B cell (primary cell): ENCODE measurements at places on chromosomes 16 and 17. TPM values are rescaled to one million over a fixed set of nuclear protein-coding genes. Genes with fewer than 3 reads are reported as not detected.

The NPIPA5 gene
- polyA plus RNA-seq, result 5.2 and 21.0 TPM in 2 replicates

DNA sequence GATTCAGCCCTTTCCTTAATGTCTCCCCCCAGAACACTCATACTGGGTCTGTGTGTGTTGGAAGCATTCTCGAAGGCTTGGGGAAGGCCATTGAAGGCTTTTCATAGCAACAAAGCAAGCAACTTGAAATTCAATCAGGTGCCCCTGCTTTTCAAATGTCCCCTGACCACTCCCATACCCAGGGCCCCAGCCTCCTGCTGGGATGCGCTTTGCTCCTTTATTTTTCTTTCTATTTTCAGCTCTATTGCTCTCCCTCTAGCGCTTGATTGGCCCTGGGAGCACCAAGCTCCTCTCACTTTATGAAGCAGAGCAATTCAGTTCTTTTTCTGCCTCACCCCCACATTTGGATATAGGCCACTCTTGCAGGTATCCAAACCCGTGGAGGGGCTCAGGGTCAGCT lies 92.0 kb downstream of the WSCD1 start:
- DNase-seq, result no peak

- no peak for DNase-seq
Measured at GRCh38 chr16:49781401-49781800, 74.5 kb downstream of the ZNF423 start.

DNA sequence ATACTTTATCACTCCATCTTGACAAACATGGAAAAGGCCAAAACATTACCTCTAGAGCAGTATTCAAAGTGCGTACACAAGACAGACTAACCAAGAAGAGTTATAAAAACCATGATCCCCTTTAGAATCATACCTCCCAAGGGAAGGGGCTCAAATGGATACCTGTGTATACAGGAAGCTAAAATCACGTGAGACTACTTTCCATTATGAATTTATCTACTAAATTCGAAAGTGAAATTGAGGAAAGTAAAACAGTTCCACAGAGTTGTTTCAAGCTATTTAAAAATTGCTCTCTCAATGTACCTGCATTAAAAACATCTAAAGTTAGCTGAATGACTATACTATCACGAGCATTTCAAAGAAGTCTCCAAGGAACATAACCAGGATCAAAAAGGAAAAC lies 32.7 kb downstream of the AP1G1 start:
- DNase-seq, result peak; percentile 26

GRCh38 chr17:48499248-48499647 lies 31.6 kb downstream of the HOXB1 start:
- DNase-seq, result no peak

DNA sequence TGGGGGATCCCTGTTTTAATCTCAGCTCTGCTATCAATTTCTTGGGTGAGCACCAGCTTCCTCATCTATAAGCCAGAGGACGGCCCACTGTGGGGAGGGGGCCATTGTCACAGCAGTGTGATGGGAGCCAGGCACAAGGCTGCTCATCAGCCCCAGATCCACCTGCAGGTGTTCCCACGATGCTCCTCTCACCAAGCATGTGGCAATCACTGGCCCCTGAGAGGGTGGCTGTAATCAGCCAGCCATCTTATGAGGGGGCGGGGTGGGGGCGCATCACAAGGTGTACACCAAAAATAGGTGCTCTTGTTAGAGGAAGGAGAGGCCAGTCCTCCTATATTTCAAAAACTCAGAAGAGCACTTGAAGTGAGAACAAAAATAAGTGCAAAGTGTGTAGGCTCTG lies 31.2 kb downstream of the HNF1B start:
- no peak for DNase-seq

DNA sequence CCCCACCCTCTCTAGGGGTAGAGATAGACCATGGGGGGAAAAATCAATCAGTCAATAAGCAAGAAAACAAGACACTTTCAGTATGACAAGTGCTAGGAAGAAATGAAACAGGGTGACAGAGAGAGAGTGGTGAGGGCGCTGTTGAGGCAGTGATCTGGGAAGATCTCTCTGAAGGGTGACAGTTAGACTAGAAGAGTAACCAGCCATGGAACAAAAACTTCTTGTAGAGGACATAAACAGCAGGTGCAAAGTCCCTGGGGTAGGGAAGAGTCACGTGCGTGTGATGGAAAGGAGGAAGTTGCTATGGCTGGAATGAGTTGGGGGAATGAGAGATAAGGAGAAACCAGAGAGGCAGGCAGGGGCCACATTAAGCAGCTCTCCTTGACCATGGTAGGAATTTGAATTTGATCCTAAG lies 16.8 kb upstream of the EMP2 start:
- DNase-seq, result no peak

DNA sequence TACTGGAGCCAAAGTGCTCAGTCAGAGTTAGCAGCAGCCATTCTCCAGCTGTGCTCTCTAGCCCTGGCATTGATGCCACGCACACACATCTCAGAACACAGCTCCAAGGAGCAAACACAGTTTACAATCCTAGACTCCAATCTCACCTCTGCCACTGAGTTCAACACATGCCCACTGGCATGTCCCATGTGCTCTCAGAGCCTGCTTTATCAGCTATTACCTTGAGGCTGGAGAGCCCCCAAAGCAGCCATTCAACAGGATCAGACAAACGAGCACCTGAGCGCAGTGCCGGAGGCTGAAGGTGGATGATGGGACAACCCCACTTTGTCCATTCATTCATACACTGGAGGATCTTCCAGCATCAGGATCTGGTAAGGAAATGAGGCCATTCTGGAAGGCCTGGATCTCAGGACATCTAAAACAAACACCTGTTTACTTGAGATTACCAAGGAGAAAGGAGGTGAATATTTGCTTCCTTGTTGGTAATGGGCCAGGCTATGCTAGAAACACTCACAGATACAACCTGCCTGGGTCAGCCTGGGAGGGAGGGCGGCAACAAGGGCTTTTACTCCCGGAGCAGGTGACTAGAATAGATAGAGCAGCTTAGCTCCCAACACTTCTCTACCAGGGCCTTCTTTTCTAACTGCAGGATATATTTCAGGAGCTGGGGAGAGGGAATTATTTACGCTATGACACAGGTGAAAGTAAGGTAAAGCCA lies 25.4 kb downstream of the RANBP10 start:
- DNase-seq, result no peak

The LDAF1 gene
- polyA plus RNA-seq, result 9.6 and 11.3 TPM in 2 replicates

DNA sequence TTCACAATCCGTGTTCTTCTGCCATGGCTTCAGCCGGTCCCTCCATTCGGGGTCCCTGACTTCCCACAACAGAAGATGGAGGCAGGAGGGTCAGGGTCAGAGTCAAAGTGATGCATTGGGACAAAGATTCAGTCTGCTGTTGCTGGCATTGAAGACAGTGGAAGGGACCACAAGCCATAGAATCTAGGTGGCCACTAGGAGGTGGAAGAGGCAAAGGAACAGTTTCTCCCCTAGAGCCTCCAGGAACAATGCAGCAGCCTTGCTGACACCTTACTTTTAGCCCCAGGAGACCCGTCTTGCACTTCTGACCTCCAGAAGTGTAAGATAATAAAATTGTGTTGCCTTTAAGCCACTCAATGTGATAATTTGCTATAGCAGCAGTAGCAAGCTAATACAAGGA lies 55.9 kb downstream of the MFSD11 start:
- DNase-seq, result no peak

DNA sequence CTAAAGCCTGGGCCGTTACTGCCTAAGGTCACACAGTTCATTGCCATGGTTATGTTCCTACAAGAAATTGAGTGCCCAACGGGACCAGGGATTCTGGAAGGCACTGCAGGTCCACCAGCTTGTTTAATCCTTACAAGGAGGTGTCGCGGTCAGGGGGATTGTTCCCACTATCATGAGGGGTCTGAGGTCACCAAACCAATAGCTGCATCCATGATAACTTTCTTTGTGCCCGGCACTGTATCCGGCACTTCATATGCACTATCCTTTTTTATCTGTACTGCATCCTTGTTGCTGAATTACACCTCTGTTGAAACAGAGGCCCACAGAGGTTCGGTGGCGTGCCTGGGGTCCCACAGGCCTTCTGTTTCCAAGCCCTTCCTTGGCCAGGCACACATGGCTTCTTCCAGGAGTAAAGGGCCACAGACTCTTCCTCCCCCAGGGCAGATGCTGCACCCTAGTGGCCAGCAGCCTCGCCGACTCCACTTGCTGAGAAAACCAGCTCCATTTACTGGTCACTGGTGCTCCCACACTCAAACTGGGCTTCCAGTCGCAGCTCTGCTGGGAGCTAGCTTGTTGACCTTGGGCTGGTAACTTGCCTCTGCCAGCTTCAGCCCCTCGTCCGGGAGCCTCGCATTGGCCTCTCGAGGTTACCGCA lies 82.0 kb upstream of the PLCG2 start:
- peak; percentile 30 for DNase-seq

- no peak for DNase-seq
Measured at GRCh38 chr17:82560252-82560642, 40.7 kb downstream of the FOXK2 start.

DNA sequence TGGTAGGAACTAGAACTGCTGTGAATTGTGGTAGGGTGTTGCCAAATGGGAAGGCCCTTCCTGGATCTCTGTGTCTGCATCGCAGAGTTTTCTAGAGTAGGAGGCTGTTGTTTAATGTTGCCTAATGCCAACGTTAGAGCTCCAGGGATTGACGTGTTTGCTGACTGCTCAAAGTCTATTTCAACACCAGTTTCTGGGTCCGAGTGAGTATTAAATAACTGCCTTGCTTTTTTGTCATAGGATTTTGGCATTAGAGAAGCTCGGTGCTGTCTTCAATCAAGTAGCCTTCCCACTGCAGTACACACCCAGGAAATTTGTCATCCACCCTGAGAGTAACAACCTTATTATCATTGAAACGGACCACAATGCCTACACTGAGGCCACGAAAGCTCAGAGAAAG lies 40.0 kb downstream of the SF3B3 start:
- DNase-seq, result no peak

GRCh38 chr17:78449983-78450595 lies 71.6 kb downstream of the PGS1 start:
- no peak for DNase-seq

GRCh38 chr16:75061669-75062068 lies 54.9 kb downstream of the LDHD start:
- DNase-seq, result no peak

GRCh38 chr17:7218166-7218565 lies 1.5 kb downstream of the DLG4 start:
- no peak for DNase-seq

DNA sequence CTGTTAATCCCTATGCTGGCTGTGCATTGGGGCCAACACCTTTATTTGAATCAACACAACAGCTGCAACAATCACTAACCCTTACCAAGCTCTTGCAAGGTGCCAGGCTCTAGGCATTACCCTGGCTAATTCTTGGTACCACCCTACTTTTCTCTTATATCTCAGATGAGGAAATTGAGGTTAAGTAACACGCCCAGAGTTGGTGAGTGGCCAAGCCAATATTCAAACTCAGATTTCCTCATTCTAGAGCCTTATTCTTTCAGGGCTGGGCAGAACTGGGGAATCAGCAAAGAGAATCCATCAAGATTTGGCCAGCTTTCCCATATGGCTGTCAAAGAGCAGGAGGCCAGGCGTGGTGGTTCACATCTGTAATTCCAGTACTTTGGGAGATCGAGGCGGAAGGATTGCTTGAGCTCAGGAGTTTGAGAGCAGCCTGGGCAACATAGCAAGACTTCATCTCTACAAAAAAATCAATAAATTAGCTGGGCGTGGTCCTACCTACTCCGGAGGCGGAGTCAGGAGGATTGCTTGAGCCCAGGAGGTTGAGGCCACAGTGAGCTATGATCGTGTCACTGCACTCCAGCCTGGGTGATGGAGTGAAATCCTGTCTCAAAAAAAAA lies 23.7 kb downstream of the ARSG start:
- DNase-seq, result no peak

- no peak for DNase-seq
Measured at GRCh38 chr16:81595629-81596292, 151.2 kb downstream of the CMIP start.

The PKMYT1 gene
- 1.4 and 2.6 TPM in 2 replicates for polyA plus RNA-seq

- no peak for DNase-seq
Measured at GRCh38 chr16:53129281-53130158, 74.7 kb downstream of the CHD9 start.

DNA sequence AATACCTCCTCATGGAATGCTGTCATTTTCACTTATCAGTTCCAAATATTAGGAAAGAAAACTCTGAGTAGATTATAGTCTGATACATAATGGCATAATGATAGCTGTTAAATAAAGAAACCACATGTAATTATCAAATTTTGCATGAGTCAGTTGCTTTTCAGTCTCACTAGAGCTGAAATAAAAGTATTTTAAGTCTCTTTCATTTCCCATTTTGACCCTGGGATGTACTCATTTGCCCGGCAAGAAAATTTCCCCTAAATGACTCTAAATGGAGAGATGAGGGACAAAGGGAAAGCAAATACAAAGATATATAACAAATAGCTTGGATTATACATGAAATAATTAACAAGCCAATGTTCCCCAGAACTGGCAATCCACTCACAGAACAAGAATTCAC lies 47.9 kb upstream of the CPHXL start:
- no peak for DNase-seq

DNA sequence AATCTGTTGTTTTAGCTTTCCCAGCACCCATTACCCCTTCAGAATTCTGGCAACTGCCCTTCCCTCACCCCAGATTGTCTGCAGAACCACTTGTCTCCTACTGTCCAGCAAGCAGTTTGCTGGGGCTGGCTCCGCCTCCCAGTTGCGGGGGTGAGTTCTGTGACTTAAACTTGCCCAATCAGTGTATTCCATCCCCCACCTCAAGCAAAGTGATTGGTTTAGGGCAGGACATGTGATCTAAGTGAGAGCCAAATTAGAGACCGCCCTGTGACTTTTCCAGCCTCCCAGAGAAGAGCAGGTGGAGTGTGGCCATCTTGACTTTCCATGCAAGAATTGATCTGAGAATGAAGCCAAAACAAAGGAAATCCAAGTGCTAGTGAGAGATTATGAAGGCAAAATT lies 22.7 kb upstream of the SRCIN1 start:
- DNase-seq, result no peak

DNA sequence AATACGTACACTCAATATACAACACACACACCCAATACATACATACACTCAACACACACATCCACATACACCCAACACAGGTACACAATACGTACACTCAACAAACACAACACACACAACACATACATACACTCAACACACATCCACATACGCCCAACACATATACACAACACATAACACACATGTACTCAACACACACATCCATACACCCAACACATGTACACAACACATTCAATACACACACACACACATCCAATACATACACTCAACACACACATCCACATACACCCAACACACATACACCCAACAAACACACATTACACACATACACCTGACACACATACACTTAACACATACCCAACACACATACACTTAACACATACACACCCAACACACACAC lies 95.9 kb downstream of the CCDC182 start:
- no peak for DNase-seq

GRCh38 chr16:85330694-85331188 lies 218.5 kb upstream of the CIBAR2 start:
- DNase-seq, result peak; percentile 65

DNA sequence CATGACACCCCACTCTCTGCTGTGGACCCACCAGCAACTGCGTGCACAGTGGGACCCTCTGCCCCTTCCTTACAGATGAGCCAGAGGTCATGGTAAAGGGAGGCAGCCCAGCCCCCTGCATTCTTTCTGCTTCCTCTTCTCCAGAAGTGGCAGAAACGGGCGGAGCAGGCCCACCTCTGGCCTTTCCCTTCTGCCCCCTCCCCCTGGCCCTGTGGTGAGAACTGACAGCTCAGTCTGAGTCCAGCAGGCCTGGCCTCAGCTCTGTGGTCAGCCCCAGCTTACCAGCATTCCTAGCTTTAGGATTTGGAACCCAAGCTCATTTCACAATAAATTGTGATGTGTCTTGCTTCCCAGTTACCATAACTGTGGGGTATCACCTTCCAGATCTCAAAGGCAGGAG lies 4.8 kb upstream of the ANKRD11 start:
- no peak for DNase-seq

- no peak for DNase-seq
Measured at GRCh38 chr16:9820476-9821246, 361.6 kb downstream of the GRIN2A start.
